ENCODE measurements at places on chromosomes 3 and 15. TPM values are rescaled to one million over a fixed set of nuclear protein-coding genes. Genes with fewer than 3 reads are reported as not detected.

- DNase-seq: no peak
These were observed 407.4 kb downstream of the RSL24D1 start for GRCh38 chr15:54789376-54789775.

- peak; percentile 64 for DNase-seq
These were observed 9.3 kb downstream of the SECISBP2L start for GRCh38 chr15:49036650-49037545.

DNA sequence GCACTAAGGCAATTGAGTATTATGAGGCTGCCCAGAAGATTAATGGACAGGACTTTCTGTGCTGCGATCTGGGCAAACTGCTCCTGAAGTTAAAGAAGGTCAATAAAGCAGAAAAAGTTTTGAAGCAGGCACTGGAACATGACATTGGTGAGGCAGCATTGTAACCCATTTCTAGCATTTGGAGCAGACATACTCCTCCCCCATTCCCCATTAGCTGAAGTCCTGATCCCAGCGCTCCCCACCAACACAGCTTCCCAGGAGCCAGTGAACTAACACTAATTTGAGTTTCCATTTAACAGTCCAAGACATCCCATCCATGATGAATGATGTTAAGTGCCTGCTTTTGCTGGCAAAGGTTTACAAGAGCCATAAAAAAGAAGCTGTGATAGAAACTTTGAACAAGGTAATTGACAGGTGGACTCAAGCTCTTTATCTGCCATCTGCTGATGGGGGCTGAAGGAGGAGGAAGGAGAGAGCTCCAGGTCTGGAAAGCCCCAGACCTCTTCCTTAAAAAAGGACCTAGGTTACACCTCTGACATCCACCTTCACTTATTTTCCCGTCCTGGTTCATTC is 22.6 kb downstream of the CSRNP1 start:
- DNase-seq: no peak

DNA sequence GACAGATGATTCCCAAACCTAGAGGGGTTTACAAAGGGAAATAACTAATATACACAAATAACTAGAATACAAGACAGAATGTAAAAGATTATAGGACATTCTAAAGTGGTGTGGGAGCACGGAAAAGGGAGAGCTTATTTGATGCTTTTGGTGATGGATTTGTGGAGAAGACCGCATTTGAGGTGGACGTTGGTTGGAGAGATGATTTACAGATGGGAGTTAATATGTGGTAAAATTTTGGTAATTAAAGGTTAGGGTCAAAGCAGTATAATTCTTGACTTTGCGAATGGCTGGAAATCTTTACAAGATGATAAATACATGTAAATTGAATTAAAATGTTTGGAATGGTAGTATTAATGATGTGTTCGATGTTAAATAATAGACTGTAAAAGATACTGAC is 1.2 kb downstream of the KNL1 start:
- DNase-seq: peak; percentile 12

- no peak for DNase-seq
These were observed 53.1 kb downstream of the TM2D3 start for GRCh38 chr15:101599091-101599490.

GRCh38 chr3:132879656-132880055 is 157.4 kb upstream of the NPHP3 start:
- no peak for DNase-seq

GRCh38 chr3:30314757-30315325 is 291.6 kb upstream of the TGFBR2 start:
- peak; percentile 47 for DNase-seq

- DNase-seq: no peak
These were observed 15.8 kb downstream of the SPCS1 start for GRCh38 chr3:52721730-52722008.

- no peak for DNase-seq
These were observed 5.6 kb downstream of the RRP9 start for GRCh38 chr3:51935886-51936755.

DNA sequence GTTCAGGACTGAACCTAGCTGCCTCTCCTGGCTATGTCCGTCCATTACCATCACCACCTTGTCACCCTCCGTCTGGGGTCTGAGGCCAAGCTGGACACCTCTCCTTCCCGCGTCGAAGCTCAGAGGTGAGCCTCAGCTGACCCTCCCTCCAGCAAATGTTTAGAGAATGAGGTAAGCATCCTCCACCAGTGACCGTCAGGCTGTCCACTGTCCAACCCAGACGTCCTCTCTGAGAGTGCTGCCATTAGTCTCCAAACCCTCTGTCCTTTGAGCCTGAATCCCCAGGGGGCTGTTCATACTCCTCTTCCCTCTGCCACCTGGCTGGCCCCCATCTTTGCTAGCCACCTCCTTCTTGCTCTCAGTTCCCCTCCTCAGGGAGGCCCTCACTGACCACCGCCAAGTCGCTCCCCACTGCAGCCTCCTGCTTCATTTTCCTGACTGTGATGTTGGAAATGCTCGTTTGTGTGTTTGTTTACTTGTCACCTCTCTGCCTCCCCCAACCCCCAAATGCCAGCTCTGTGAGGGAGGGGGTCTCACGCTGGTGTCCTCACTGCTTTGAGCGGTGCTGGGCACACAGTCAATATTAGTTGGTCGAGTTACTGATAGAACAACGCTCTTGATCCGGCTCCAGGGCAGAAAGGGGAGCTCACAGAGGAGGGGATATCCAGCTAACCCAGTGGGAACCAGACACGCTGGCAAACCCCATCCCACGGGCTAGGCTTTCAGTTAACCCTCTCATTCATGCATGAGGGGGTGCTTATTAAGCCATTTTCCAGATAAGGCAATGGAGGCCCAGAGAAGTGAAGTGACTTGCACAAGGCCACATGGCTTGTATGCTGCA is 64.9 kb downstream of the IQSEC1 start:
- no peak for DNase-seq

DNA sequence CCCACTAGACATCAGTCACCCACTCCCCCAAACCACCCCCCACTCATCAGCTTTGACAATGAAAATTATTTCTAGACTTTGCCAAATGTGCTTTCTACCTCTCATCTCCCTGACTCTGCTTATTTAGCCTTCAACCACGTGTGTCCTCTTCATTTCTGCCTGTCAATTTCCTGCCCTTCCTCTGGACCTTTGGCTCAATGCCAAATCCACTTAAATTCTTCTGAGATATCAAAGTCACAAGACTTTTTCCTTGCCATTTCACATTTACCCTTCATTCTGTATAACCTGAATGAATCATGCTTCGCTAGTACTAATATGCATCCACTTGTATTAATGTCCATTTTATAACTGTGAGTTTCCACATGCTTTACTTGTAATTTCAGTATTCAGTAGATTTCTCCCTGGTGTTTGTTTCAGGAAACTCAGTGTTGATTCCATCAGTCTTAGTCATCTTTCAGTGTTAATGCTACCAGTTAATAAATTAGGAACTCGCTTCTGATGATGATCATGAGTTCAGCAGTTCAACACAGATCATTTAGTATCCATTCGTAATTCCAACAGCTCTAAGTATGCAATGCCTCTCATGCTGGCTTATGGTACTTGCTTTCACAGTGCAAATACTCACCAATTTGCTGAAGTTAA is 128.2 kb upstream of the OSTN start:
- peak; percentile 32 for DNase-seq

DNA sequence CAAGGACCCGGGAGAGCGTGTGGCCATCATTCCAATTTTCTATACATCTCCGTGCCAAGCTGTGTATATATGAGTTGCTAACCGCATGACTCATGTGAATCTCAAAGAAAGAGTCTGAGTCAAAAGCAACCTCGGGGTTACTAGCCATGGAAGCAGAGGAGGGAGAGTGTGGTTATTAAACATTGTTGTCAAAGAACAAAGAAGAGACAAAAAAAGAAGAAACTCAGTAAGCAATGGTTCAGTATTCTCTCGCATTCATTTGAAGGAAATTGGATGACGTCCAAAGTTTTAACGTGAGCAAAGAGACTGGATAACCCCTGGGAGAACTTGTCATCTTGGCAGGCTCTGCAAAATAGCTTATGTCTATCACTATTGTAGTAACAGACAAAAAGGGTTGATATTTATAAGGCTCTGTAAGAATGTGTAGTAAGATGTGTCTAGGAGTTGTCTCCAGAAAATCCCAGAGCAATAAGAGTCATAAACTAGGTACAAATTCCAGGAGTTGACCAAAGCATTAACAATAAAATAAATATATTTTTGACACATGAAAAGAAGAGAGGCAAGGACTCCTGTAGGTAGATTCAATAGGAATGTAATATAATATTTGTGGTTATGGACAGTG is 52.8 kb upstream of the GRM7 start:
- peak; percentile 0 for DNase-seq

- DNase-seq: no peak
These were observed 18.1 kb upstream of the KPNA4 start for GRCh38 chr3:160583451-160583850.

GRCh38 chr3:87462228-87462627 is 185.8 kb upstream of the POU1F1 start:
- DNase-seq: peak; percentile 21

The NANOGP8 gene
- polyA plus RNA-seq: not detected

The GPR27 gene
- 0.10 TPM for polyA plus RNA-seq

The CORO2B gene
- 2.7 TPM for polyA plus RNA-seq
